ENCODE measurements at places on chromosomes 13 and 19.

DNA sequence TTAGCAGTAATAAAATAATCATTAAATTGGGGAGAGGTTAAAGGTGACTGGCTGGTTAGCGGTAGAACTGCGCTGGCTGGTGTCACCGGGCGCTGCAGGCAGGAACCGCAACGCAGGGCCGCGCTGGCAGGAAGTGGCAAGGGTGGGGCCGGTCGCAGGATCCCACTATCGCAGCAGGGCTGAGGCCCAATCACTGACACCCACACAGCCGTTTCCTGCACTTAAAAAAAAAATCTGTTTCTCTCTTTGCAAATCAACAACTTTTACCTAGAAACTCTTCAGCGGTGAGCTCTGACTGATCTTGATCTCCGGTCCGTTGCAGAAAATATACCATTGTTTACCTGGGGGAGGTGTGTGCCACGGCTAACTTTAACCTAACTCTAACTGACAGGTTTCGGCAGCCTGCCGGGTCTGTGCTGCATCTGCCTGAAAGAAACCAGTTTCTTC lies 46.9 kb downstream of the KLF2 start:
- H3K27me3 ChIP-seq: no peaks in the 10 kb centered on the region
- H3K36me3 ChIP-seq: peaks cover 18% of the 10 kb centered on the region
- H3K4me3 ChIP-seq: no peak overlapping the region
- DNase-seq: peak; percentile 92
- peak overlapping the region; percentile 55 for H3K27ac ChIP-seq

GRCh38 chr19:51119611-51120010 lies 5.1 kb upstream of the SIGLEC9 start:
- DNase-seq: no peak
- H3K27me3 ChIP-seq: no peaks in the 10 kb centered on the region
- no peak overlapping the region for H3K27ac ChIP-seq
- H3K4me1 ChIP-seq: no peaks in the 10 kb centered on the region
- no peak overlapping the region for H3K4me3 ChIP-seq

DNA sequence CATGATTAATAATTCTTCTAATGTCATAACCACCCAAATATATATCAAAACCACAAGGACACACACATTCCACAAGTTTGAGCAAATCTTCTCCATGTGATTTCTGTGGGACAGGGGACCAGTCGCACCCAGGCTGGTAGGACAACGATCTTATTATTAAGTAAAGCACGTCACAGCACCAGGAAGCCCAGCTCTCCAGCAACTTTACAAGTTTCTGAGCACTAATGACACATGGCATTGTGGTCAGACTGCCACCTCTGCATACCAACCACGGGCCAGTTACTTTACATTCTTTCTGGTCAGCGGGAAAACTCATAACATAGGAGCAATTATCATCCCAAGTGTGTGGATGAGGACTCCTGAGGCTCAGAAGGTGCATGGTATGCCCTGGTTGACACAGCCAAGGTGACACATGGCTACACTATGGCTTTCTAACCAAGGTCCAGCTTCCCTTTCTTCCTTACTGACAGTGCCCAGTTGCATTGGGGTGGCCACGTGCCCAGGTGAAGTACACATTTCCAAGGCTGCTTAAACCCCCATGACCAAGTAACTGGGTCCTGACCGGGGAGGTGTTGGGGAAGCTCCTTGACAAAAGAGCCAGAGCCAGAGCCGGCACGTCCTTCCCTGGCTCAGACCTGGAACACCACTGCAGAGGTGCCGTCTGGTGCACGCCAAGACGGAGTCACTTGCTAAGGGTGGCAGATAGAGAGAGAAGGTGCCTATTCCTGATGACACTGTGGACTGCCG lies 27.4 kb downstream of the LATS2 start:
- no peak overlapping the region for H3K4me3 ChIP-seq
- H3K27me3 ChIP-seq: no peaks in the 10 kb centered on the region
- H3K4me1 ChIP-seq: no peaks in the 10 kb centered on the region

- no peaks in the 10 kb centered on the region for H3K27me3 ChIP-seq
- H3K4me1 ChIP-seq: no peaks in the 10 kb centered on the region
- DNase-seq: no peak
- no peak overlapping the region for H3K4me3 ChIP-seq
- no peak overlapping the region for H3K27ac ChIP-seq
- H3K36me3 ChIP-seq: no peaks in the 10 kb centered on the region
These were observed 922.9 kb downstream of the EFNB2 start for GRCh38 chr13:105612541-105612940.

DNA sequence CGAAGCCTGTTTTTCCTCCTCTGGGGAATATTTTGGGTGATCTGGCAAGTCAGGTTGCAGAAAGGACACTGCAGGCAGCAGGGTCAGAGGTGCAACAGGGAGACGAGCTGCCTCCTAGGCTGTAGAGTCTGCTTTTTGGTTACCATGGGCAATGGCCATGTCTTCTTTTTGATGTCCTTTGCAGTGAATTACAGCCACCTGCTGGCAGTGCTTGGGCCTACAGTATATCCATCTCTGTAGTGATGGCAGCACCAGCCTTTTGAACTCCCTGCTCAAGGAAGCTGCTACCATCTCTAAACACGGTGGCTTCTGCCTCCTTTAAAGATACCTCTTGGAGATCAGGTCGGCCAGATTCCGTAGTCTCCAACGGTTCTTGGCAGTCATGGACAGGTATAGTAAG lies 73.9 kb downstream of the WTIP start:
- no peaks in the 10 kb centered on the region for H3K4me1 ChIP-seq
- H3K27me3 ChIP-seq: no peaks in the 10 kb centered on the region
- no peak overlapping the region for H3K27ac ChIP-seq
- no peak for DNase-seq
- no peaks in the 10 kb centered on the region for H3K36me3 ChIP-seq
- no peak overlapping the region for H3K4me3 ChIP-seq

Measured in Peyer's patch (tissue), 4 donors.